ENCODE measurements at places on chromosomes 7 and 10.
A peak's percentile ranks its signal among the peaks of the same experiment; 100 is the strongest.

DNA sequence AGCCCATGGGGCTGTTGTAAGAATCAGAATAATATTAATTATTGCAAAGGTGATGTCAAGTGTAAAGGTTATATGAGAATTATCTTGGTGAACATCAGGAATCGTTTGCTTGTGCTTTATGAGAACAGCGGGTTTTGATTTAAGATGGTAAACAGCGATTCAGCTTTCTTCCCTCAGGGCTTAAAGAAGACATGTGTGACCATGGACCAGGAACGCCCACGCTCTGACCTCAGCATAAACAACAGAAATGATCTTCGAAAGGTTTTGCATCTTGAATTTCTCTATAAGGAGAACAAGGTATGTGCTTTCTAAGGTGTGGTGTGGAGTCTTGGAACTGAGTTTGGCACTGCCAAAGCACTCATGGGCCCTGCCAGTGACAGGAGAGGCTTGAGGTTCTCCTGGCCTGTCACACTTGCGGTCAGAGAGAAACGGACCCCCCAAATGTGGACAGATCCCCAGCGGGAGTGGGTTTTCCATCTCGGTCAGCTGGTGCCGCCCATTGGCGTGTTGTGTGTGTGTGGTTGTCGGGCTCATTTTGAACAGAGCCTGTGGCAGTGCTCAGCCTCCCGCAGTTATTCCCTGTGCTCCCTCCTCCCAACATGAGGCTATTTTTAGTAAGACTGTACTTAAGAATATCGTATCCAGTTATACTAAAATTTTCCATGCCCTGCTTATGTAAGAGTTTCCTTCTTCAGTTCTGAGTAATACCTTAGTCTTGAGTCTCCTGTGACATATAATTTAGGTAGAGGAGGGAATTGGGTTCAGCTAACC lies 7.2 kb downstream of the MINDY4 start:
- no peak for DNase-seq

- DNase-seq: no peak
Observed at GRCh38 chr10:10785627-10786026, 232.0 kb upstream of the CELF2 start.

- DNase-seq: peak; percentile 67
Observed at GRCh38 chr7:103919272-103919868, 70.1 kb downstream of the RELN start.

DNA sequence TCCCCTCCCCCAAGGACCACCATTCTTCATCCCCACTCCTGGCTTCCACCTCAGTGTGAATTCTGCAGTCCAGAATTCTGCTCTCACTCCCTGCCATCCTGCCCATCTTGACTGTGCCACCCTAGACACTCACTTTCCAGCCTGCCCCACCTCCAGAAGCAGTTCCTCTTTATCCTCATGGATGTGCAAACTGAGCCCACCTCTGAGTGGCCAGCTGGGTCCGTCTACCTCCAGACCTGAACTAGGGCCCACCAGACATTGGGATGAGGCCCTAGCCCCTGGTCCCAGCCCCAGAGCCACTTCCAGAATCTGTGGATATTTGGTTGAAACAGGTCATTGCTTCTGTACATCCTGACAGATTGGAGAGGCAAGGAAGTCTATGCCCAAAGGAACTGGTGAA lies 58.5 kb downstream of the GRID1 start:
- no peak for DNase-seq

- no peak for DNase-seq
Observed at GRCh38 chr10:3861795-3862194, 76.8 kb upstream of the KLF6 start.

DNA sequence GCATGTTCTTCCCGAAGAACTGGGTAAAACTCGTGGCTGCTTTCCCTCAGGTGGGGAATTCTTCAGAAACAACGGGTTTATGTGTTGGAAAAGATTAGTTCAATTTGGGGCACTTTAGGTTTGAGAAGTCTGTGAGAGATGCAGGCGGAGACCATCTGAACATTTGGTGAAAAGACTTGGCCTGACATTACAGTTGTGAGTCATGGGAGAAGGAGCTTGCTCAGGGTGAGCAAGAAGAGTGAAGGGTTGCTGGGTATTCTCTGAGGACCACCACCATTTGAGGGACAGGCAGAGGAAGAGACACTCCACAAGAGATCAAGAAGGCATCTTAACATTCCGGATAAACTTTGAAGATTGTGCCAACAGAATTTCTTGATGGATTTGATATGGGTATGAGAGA lies 88.6 kb downstream of the PODXL start:
- no peak for DNase-seq

DNA sequence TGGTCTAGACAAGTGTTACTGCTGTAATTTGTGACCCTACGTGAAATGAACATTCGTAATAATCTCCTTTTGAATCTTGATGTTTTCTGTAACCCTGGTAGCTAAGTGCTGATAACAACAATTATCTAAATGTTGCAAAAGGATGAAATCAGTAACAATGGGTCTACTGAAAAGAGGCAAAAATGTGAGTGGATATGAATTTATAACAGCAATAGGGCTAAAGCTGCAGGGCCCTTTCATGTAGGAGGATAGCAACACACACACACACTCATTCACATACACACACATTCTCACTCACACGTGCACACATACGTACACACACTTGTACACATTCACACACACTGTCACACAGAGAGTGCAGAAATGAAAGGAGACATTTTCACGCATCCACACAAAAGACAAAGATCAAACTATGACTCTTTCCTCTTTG lies 200.8 kb upstream of the NEBL start:
- no peak for DNase-seq

DNA sequence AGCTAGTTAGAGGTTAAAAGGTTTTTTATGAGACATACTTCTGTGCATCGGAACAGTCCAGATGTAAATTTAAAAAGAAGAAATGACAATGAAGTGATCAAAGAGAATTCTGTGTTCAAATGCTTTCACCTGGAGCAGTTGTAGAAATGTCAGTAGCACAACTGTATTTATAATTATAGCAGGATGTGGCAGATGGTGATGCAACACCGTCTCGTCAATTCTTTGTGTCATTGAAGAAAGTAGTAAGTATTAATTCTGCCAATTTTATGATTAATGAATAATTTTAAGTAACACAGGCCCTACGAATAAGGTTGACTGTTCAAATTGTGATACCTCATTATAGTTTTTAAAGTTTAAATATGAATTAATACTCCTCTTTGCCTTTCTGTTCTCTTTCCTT lies 171.1 kb downstream of the ADK start:
- no peak for DNase-seq

All from hematopoietic multipotent progenitor cell treated with erythropoietin and hydrocortisone succinate and interleukin-3 and kit ligand, for 6 days (in vitro differentiated cells).